ENCODE measurements at places on chromosomes 13 and 19.
A peak's percentile ranks its signal among the peaks of the same experiment; 100 is the strongest.

- no peak for DNase-seq
Observed at GRCh38 chr19:1157931-1158884, 15.9 kb downstream of the SBNO2 start.

DNA sequence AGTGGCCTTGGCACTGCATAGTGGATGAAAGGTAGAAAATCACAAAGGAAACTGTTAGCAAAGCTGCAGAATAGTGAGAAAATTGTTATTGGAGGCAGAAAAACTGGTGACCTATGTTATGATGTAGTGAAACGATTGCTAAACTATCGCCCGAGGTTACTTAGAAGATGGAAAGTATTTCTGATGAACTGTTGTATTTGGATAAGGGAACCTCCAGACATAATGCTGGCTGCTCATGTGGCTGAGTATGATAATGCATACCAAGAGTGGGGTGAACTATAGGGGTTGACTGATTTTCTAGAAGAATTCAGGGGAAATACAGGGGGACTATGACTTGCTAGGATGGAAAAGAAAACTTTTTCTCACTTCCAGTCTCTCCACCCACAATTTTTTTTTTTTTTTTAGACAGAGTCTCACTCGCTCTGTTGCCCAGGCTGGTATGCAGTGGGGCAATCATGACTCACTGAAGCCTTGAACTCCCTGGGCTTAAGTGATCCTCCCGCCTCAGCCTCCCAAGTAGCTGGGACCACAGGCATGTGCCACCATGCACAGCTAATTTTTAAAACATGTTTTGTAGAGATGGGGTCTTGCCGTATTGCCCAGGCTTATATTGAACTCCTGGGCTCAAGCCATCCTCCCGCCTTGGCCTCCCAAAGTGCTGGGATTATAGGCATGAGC lies 4.4 kb upstream of the EID2 start:
- no peak for DNase-seq

DNA sequence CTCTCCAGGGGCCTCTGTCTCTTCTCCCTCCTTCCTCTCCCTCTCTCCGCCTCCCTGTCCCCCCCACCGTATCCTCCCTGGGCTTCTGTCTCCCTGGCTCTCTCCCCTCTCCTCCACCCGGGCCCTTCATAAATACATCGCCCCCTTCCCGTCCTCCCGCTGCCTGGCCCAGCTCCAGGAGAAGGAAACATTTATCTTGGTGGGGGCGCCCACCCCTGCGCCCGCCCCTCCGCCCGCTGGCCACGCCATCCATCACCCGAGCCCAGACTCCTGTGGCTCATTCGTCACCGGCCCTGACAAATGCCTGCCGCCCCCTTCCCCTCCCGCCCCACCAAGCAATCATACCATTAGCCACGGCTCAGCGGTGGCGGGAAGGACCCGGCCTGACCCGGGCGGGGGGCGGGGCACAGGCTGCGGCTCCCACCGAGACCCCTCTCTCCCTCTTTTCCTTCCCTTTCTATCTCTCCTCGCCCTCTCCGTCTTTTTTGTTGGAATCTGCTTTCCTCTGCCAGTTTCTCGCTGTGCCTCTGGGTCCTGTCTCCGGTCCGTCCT lies 2.6 kb upstream of the MEIS3 start:
- DNase-seq, result no peak

DNA sequence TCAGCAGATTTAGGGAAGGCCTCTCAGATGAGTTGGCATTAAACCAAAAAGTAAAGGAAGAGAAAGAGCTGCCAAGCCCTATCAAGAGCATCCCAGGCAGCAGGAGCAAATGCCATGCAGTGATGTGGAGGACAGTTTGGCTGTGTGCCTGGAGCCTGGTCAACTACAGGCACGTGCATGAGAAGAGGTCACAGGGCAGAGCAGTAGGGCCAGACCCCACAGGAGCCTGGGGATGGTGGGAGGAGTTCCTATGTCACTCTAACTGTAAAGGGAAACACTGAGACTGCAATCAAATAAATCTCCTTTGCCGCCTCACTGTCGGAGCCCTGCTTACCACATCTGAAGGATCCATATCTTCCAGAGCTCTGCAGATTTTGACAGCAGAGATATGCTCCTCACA lies 240.5 kb downstream of the ENOX1 start:
- DNase-seq, result peak; percentile 62

- DNase-seq, result no peak
Observed at GRCh38 chr13:87130423-87130822, 540.7 kb upstream of the SLITRK5 start.

DNA sequence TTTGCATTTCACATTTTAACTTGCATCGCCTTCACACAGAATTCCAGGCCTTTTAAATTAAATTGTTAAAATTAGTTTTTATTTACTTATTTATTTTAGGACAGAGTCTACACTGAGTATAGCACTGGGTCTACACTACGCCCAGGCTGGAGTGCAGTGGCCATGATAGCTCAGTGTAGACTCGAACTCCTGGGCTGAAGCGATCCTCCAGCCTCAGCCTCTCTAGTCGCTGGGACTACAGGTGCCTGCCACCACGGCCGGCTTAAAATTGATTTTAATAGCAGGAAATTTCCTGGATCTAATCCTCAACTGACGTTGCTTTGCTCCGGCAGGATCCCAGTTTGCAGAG lies 301 bp upstream of the ZNF610 start:
- DNase-seq, result no peak

DNA sequence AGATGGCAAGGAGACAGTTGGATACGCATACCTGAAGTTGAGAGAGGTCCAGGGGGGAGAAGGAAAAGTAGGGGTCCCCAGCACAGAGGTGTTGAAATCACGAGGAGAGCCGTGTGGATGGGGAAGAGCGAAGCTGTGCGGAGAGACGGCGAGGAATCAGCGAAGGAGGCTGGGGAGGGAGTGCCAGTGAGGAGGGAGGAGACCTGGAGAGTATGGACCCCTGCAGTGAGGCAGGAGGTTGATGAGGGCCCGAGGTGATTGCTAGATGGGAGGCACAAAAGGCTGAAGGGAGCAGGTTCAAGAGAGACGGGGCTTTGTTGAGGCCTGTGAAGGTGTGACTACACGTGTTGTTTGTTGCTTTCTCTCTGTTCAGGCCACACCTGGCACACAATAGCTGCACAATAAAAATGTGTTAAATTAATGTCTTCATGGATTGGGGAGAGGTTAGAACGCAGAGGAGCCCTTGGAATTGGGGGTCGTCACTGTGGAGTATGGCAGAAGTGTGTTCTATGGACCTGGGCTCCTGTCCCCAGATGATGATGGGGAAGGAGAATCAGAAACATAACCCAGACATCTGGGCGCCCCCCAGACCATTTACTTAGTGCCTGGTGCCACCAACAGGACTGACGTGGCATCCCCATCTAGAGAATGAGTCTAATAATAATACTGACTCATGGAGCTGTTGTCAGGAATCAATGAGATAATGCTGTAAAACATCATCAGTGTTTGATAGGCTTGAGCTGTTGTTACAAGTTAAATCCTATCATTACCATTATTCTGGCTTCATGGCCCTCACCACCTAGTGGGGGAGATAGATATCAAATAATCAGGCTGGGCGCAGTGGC lies 137.5 kb downstream of the SIPA1L3 start:
- no peak for DNase-seq

DNA sequence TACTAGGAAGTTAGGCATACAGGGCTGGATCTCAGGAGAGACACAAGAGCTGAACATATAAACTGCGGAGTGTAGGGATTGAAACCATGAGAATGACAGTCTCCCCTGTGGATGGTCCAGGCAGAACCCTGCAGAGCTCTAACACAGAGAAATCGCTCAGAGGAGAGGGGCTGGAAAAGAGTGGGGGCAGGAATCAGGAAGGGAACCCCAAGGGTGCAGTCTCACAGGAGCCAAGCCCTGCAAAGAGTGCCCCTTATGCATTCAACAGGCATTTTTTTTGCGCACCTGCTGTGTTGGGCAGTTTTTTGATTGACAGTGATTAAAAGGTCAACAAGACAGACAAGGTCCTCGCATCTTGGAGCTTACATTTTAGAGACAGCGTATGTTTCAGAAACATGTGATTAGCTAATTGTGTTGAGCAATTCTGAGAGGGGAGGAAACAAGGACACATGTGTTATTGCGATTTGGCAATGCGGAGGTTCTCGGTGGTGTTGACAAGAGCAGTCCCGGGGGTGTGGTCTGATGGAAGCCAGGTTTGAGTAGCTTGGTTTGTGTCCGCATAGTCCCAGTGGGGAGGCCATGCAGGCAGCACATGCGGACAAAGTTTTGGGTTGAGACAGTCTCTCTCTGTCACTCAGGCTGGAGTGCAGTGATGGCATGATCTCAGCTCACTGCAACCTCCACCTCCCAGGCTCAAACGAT lies 182.6 kb upstream of the IRS2 start:
- peak; percentile 80 for DNase-seq

DNA sequence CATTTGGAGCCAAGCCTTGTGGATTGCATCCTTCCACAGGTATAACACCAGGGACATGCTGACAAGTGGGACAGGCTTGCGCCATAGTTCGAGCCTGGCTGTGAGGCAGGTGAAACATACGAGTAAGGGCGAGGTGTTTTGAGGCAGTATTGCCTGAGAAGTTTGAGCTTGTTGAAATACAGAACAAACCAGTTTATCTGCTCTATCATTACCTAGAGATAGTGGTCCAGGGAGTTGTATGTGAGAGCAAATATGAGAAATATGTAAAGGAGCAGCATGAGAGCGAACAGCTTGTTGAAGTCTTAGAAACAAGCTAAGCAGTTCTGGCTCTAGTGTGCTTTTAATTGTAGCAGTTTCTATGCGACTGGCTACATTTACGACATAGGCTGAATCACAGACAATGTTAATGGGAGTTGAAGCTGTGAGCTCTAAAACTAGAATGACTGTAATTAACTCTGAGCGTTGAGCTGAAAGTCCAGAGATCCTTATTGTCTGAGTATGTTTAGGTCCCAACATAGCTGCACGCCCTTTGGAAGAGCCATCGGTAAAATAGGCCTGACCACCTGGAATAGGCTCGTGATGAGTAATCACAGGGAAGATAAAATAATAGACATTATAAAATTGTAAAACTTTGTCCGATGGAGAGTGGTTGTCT lies 8.2 kb downstream of the ZNF439 start:
- no peak for DNase-seq

DNA sequence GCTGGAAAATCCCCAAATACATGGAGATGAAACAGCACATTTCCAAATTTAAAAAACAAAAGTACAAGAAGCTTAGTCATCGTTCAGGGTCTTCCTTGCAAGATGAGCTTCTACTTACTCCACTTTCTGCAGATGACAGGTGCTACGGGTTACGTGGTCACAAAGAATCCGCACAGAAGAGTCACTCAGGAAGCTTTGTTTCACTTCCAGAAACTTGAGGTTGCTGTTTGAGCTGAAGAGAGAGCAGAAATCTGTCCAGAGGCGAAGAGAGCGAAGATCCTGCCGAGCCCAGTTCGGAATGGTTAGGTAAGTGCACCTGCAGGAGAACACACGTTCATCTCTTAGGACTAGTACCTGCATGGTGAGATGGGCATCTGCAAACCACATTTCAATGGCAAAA lies 9.4 kb downstream of the NLRP7 start:
- no peak for DNase-seq

DNA sequence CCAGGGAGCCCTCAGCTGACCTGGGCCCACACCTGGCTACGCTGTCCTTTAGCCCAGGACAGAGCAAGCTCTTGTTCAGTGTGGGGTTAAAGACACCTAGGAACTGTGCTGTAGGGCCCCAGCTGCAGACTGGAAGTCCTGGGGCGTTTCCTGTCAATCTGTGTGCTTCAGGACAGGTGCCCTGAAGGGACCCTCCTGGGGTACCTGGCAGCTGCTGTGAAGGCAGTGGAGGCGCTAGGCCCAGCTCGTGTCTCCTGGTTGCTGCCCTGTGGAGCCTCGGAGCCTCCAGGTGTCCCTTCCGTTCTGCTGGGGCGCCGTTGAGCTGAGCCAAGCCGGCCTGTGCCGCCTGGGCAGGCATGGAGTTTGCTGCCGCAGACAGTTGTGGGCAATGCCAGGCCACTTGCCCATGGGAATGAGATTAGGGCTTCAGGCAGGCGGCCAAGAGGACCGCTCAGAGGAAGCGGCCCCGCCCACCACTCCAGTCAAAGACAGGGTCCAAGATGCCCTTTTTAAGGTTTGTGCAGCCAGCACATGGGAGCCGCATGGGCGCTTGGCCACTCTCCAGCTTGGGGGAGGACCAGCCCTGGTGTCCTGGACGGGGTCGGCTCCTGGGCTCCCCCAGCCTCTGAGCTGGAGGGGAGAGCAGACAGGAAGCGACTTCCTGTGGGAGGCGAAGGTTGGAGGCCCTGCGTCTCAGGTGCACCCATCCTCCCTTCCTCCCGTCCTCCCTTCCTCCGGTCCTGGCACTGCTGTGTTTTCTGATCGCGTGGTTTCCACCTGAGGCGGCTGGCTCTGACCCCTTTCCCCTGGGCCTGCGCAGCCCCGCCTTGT lies 4.0 kb downstream of the PTBP1 start:
- peak; percentile 89 for DNase-seq

DNA sequence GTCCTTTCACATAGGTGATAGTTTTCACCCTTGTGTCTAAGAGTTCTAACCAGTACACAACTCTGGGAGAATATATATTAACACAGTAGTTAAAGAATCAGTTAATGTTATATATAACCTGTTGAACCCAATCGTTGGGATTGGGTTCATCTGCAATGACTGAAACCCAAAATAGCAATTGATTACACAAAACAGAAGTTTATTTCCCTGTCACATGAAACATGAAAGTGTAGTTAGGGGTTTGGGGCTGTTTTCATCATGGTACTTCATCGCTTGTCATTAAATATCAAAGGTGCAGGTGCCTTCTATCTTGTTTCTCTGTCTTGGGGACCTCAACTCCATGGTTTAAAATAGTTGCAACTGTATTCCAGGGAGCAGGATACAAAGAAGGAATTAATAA lies 106.6 kb downstream of the TBC1D4 start:
- no peak for DNase-seq

DNA sequence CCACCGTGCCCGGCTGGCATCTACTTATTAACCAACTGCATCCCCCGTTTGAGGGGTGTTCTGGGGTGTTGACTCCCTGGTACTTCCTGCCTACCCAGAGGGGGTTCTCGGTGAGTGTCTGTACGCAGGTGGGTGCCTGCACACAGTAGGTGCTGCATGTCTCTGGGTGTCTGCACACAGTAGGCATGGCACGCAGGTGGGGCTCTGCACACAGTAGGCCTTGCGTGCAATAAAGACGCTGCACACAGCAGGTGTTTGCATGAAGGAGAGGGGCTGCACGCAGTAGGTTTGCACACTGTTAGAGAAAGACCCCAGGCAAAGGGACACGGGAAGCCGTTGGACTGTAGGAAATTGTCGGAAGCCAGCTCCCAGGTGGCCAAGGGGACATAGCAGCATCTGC lies 11.2 kb downstream of the GADD45B start:
- no peak for DNase-seq

Data from left cardiac atrium (tissue), 4 donors.